ENCODE measurements at places on chromosomes 5 and 9.

DNA sequence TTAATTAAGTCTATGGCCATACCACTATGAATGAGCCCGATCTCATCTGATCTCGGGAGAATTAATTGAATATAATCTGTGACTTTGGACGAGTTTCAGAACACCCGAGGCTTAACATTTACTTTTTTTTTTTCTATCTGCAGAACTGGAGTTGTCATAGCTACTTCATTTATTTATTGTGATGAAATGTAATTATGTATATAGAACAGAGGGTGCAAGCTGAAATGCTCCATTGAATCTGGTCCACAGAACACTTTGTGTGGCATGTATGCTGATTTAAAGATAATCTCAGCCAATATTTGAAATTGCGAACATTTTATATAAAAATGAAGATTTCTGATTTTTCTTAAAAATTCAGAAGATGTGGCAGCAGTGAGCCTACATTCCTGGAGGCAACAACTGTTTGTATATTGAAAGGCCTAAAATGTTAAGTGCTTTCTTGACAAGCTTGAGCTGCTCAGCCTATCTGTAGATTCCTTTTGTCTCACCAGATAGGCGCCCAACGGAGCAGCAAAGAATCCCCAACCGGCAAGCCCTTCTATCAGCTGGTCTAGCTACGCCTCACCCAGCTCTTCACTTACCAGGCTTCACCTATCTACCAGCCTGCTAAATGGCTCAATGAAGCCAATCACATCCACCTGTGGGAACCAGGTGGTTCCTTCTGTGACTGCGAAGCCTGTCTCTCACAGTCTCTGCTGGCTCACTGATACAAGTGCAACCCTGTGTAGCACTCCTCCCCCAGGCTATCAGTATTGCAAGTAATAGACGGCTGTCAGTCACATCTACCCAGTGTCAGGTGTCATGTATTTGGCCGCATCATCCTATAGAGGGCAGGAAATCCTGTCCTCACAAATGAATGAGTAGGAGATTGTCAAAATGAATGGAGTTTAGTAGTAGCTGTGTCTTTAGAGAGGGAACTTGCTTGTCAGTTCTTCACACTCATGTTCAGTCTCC, 170.6 kb upstream of the MRPS30 start:
- DNase-seq, result no peak

DNA sequence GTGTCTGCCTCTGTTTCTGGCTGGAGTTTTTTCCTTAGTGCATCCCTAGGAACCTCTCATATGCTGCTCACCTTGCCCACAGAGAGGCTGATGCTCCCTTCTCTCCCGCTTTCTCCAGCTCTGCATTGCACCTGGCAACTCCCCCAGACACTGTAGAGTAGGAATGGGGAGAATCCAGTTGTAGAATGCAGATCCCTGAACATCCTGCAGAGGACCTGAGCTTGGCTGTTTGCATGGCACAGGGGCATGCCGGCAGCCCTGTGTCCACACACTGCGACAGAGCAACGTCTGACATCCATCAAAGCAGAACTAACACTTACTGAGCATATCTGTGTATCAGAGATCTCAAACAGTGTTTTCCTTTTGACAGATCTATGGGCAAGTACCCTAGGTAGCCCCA, 19.9 kb downstream of the IDNK start:
- DNase-seq, result no peak

- no peak for DNase-seq
These were observed 554.9 kb downstream of the PRELID2 start for GRCh38 chr5:145280214-145280613.

DNA sequence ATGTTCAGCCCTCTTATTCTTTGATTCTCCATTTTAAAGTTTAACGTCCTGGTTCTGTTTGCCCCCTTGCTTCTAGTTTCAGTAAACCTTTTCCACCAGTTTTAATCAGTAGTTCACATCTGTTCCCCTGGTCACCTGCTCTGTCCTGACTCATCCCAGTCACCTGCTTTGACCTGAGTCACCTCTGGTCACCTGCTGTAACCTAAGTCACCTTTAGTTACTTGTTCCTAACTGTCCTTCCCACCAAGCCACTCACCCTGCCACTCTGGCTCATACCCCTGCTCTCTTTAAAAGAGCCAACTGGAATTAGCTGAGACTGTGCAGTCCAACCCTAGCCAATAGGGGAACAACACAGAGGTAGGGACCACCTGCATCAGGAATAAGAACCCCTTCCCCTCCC, 43.0 kb downstream of the SEMA6A start:
- no peak for DNase-seq

GRCh38 chr5:7391814-7392692, 3.9 kb upstream of the ADCY2 start:
- DNase-seq, result no peak

DNA sequence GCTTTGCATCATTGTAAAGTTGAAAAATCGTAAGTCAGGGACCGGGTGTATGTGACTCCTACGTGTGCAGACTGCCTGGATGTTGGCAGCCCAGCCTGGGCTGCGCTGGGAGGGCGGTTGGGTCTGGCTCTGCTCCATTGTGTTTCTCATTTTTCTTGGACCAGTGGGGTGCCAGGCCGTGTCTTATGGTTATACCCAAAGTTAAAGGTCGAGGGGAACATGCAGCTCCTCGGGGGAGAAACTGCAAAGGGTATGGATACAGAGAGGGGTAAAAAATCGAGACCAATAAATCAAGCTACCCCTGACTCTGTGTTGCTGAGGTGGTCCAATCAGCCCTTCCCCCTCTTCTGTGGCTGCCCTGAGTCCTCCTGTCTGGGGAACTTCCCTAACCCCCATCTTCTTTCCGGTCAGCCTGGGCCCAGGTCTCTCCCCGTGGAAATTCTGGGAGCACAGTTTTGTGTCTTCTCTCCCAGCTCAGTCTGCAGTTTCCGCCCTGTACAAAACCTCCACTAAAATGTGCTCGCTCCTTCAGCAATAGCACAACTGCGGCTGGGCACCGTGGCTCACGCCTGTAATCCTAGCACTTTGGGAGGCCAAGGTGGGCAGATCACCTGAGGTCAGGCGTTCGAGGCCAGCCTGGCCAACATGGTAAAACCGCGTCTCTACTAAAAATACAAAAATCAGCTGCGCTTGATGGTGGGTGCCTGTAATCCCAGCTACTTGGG, 34.1 kb upstream of the UNC5A start:
- no peak for DNase-seq

DNA sequence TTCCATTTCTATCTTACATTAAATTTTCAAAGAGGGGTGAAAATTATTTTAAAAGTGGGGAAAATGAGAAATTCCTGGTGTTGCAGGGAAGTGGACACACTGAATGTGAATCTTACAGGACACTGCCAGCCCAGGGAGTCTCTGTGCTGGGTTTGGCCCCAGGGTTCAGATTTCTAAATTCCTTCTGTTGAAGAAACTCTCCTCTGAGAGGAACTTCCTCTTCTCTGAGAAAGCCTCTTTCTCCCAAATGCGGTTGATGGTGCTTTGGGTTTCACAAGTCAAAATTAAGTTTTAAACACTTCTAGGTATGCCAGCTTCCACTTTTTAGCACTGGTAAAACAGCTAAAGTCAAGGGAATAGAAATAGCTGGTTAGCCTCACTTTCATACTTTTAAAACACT, 317.9 kb upstream of the ITGA1 start:
- no peak for DNase-seq

GRCh38 chr5:58911270-58911669, 328.4 kb downstream of the RAB3C start:
- DNase-seq, result no peak

DNA sequence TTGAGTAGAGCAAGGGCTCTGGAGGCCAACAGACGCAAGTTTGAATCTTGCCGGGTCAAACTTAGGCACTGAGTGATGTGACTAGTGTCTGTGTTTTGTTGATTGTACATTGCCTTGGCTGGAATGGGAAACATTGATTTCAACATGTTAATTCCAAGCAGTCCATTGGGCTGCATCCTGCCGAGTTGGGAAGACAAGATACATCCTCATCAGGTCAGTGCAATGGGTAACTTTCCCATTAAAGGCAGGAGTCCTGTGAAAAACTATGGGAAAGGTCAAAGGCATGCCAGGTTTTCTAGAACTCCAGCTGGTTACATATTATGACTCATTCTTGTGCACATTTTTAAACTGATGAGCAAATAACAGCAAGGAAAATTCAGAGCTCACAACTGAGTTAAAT, 126.5 kb upstream of the ABCA1 start:
- DNase-seq, result peak; percentile 89

DNA sequence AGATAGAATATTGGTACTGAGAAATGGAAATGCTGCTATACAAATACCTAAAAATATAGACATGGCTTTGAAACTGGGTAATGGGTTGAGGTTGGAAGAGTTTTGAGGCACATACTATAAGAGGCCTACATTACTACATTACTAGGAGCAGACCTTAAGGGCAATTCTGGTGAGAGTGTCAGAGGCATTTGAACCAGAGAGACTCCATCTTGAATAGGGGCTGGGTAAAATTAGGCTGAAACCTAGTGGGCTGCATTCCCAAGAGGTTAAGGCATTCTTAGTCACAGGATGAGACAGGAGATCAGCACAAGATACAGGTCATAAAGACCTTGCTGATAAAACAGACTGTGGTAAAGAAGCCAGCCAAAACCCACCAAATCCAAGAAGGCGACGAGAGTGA, 104.6 kb upstream of the ADRA1B start:
- DNase-seq, result no peak

- peak; percentile 30 for DNase-seq
These were observed 2.1 kb downstream of the CCNO start for GRCh38 chr5:55231029-55231918.

GRCh38 chr5:147748590-147748989, 33.9 kb downstream of the JAKMIP2 start:
- DNase-seq, result no peak

DNA sequence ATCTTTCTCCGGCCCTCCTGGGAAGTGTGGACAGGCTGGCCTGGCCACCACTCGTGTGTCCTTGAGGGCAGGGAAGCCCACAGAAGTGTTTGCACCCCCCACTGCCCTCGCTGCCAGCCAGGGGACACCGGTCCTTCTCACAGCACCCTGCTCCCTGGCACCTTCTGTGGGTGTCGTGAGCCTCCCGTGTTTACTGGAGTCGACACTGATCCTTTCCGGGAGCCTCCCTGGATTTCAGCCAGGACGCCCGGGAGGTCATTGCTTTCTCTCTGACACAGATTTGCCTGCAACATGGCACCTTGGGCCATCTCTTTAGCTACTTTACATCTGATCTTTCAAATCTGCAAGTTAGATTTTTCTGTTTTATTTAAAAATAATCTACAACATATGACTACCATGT, 120.4 kb upstream of the CACNA1B start:
- no peak for DNase-seq

- no peak for DNase-seq
These were observed 172.2 kb downstream of the C5orf15 start for GRCh38 chr5:133796186-133796585.

DNA sequence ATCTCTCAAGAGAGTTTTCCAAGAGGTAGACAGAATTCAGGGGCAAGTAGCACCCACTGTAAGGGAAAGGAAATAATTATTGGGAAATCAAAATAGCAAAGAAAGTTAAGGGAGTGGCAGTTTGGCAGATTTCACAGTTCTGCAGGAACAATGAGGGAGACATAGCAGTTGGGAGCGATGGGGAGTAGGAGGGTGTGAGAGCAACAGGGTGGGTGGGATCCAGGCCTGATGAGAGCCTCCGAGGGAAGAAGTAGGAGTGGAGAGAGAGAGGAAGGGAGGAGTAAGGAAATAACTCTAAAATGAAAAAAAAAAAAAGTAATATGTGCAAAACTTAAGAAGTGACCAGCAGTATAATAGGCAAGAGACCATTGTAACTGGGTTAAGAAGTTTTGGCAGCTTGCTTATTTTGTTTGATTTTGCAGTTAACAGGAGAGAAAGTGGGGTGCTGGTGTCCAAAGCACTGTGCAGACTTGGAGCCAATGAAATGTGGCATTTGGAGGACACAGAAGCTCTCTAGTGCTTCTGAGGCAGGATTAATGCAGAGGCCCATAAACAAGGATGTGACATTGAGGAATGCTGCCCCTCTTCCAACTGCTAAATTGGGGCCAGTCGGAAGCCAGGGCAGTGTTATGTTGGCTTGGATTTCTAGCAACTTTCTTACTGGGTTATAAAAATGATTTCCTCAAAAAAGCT, 10.2 kb downstream of the TNFAIP8 start:
- no peak for DNase-seq

- DNase-seq, result no peak
These were observed 5.0 kb upstream of the C5orf24 start for GRCh38 chr5:134840811-134841210.

DNA sequence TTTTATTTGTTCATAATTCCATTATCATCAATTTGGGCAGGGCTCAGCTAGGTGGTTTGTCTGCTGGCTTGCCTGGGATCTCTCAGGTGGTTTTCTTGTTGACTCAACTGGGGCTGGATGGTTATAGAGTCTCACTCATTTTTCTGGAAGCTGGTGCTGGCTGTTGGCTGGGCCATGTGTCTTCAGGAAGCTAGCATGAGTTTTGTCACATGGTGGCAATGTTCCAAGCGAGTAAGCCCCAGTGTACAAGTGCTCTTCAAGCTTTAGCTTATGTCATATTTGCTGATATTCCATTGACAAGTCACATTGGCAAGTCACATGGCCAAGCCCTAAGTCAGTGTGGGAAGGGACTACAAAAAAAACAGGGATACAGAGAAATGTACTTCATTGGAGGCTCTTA, 2.3 kb upstream of the RASEF start:
- DNase-seq, result no peak

DNA sequence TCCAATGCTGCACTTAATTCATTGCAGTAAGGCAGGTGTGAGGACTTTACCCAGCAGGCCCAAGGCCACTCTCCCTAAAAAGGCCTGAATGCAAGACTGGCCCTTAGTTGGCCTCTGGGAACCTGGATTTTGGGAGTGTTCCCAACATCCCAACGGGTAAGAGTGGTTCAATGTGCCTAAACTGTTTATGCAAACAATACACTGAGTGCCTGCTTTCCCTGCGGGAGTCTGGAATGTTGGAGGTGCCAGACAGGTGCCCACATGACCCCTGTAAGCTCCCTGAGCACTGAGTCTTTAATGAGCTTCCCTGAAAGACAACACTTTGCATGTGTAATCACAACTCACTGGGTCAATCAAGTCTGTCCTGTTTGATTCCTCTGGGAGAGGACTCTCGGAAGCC, 37.4 kb downstream of the NSUN2 start:
- no peak for DNase-seq

DNA sequence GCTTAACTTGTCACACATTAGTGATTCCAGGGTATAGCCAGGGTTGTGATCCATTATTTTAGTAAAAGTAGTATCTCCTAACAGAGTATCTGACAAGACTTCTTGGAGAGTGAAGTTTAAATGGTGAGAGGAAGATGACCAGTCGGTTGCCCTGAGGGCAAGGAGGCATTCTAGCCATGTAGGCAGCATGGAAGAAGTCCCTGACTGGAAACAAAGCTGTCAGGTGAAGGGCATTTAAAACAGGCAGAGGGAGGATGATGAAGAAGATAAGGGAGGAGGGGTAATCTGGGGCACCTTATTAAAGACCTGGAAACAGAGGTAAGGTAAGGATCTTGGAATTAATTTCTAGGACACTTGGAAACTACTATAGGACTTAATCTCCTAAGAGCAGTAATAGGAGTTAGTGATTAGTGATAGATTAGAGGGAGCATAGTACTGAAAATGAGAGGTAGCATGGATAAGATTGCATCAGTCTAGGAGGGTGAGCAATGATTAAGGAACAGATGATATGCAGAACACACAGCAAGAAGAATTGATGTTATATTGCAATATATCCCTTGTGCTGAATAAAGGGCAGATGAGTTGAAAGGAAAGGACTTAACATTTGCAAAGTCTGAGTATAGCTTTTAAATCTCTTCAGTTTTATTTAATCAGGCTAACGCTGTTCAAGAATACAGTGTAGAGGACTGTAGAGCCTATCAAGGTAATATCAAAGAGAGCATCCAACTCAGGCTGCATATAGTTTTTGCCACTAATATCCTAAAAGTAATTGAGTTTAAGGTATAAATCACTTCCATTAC, 9.6 kb downstream of the KIF2A start:
- DNase-seq, result peak; percentile 46

GRCh38 chr5:59496524-59497134, 396.9 kb downstream of the PDE4D start:
- peak; percentile 5 for DNase-seq

All from IMR-90 (cell line).